EL (cell line): ENCODE measurements at places on chromosomes 5 and 9.

DNA sequence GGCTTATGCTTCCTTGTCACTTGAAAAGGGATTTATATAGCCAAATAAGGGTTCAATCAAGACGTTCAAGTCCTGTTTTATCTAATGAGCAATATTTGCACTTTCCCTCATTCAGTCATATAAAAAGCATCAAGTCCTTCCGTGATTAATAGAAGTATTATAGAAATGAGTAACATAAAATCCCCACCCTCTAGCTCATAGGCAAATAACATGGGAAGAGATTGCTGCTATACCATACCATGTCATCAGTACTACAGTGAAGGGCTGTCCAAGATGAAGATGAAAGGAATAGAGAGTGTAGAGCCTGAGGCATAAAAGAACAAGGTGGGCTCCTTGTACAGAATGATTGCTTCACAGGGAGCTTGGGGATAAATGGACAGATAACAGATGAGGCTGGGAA lies 20.4 kb upstream of the PAPPA start:
- DNase-seq, result no peak

- DNase-seq, result peak; percentile 9
Measured at GRCh38 chr5:125274938-125275724, 528.7 kb upstream of the ZNF608 start.

- DNase-seq, result no peak
Measured at GRCh38 chr5:151490627-151491026, 43.2 kb downstream of the SLC36A1 start.

GRCh38 chr5:172505845-172506244 lies 51.5 kb upstream of the SH3PXD2B start:
- DNase-seq, result no peak

GRCh38 chr5:91433861-91434260 lies 50.7 kb upstream of the ARRDC3 start:
- no peak for DNase-seq

DNA sequence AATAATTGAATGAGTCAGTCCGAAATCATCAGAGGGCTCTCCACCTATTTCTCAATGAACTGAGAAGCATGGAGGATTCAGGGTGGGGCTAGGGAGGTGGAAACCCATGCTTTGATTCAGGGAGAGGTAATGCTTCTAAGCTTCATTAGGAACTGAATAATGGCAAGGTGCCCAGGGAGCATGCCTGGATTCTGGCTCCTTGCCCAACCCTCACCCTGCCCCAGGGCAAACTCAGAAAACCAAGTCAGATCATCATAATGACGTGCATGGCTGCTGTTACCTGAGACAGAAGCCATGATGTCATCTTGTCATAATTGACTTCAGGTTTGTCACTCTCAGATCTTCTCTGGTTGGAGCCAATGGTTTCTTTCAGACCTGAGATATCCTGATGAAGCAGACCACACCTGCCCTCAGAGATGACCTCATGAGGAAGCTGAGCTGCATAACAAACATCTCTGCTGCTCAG lies 199.6 kb downstream of the SYK start:
- DNase-seq, result peak; percentile 79

GRCh38 chr5:33721491-33722200 lies 170.1 kb downstream of the ADAMTS12 start:
- no peak for DNase-seq

GRCh38 chr5:119275601-119276173 lies 80.1 kb upstream of the TNFAIP8 start:
- DNase-seq, result no peak

GRCh38 chr5:175920231-175920811 lies 47.8 kb downstream of the THOC3 start:
- peak; percentile 78 for DNase-seq

- DNase-seq, result no peak
Measured at GRCh38 chr5:125683669-125684068, 739.5 kb upstream of the GRAMD2B start.

GRCh38 chr5:34591723-34592122 lies 64.4 kb upstream of the RAI14 start:
- DNase-seq, result no peak

- no peak for DNase-seq
Measured at GRCh38 chr5:176732736-176733405, 77.5 kb upstream of the UNC5A start.
